ENCODE measurements at places on chromosomes 16 and 17.
A peak's percentile ranks its signal among the peaks of the same experiment; 100 is the strongest.

DNA sequence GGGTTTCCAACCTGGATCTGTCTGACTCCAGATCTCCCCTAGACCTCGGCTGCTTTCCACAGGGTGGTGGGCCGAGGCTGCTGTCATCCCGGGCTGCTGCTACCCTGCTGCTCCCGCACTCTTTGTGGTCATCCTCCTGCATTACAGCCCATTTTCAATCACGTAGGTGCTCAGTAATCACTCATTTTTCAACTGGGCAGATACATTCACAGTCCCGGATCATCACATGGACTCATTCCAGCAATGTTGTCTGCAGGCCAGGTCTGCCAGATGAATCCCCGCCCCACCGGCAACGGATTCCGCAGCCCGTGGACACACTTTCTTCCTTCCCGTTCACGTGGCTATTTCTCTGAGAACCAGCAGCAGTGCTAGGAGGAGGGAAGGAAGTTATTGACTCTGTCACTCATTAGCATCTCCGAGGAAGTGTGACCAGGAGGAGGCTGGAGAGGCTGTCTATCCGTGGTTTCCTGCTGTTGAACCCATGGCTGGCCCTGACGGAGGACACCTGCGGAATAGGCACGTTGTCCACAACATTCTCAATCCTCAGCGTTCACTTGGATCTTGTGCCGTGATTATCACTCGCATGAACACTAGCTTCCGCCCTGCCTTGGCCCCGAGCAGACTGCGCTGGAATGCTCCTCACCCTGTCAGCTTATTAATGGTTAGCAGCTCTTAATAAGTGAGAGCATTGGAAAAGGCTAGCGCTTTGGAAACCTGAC is 14.7 kb upstream of the ZCCHC14 start:
- no peak for DNase-seq

DNA sequence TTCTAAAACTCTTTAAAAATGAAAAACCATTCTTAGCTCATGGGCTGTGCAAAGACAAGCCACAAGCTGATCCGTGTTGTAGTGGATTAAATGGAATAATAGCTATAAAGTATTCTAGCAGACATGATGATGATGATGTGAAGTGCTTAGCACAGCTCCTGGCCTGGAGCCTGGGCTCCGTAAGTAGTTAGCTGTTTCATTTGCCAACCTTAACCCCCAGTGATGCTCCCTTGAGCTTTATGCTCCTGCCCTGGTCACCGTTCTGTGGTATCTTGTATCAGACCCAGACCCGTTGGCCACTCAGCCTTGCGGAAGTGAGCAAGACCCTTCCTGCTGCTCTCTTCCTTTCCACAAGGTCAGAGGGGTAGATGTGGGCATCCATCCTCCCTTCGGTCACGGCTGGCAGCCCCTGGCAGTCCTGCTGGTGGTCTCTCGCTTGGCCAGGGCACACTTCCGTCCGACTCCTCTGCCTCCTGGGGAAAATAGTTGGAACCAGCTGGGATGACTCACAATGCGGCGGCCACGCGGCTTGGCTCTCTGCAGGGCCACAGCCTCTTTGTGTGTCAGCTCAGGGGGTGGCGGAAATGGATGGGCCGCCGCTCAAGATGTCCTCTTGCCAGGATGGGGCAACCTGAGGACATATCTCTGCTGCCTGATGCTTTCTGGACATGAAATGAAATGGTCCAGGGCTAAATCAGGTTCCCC is 79.1 kb downstream of the GPR139 start:
- no peak for DNase-seq

- no peak for DNase-seq
Measured at GRCh38 chr16:82874672-82875071, 247.9 kb downstream of the CDH13 start.

DNA sequence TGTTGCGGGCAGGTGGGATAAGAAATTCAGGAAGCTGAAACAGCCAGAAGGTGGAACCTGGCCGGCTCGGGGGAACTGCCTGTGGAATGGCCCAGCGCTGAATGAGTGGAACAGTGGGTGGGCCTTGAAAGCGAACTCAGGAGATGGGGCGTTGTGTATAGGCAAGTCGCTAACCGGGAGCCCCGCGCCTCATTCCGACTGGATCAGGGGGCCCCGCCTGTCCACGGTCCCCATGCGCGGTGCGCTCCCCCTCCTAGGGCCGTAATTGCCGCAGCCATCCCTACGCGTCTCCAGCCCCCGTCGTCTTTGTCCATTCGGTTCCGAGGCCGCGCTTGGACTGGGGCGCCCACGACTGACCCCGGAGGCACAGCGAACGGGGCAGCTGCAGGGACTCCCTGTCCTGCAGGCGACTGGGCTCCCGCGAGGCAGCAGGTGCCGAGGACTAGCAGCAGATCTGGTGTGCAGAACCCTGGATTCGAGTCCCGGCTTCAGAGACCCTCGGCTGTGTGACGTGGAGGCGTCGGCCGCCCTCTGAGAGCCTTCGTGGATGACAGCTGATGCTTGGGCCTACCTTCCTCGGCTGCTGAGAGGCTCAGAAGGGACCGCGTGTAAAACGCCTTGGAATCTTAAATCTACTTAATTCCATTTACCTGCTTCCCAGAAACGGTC is 10.9 kb upstream of the CA4 start:
- no peak for DNase-seq

DNA sequence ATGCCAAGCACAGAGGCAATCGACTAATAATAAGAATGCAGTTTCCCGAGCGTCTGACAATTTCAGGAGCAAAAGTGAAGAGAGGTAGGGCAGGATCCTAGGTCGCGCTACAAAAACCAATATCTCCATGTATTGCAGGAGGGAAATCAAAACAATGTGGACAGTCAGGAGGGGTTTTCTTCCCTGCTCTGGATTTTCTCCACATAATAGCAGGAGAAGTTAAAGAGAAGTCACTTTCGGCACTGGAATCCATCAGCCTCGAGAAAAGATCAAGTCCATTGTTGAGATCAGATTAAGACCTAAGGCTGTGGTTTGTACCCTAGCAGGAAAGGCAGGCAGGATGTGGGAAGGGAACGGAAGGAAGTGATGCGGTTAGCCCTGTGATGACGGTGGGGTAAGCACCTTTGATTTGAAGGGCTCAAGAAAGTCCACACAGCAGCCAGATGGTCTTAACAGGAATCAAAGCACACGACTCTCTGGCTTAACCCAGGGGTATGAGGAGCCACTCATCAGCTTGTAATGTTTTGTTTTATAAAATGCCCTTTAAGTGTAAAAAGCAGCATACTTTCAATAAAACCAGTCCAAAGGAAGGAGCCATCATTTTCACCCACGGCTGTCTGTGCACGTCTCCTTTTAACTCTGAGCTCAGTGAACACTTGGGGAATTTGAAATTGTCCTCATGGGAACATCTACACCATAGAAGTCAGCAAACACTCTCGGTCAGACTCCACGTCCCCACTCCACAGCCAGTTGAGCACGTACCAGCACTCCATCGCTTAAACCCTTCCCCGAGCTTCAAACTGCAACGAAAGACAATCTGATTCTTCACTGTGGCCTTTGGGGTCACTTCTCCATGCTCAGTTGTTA is 15.8 kb upstream of the AKTIP start:
- peak; percentile 68 for DNase-seq

GRCh38 chr16:89828199-89828869 is at the start of gene SPIRE2:
Gene SPIRE2, plus strand, starts transcription at chr16:89828475. Its CDS starts 76 bp downstream, at chr16:89828551.
- DNase-seq = peak; percentile 78

GRCh38 chr16:29860218-29860617 is 2.8 kb downstream of the CDIPT start:
- DNase-seq = peak; percentile 73

Data from right cardiac atrium (tissue), 5 donors.